IMR-90 (cell line): ENCODE measurements at places on chromosomes 1 and 21.

GRCh38 chr21:41207401-41208375 is 39.7 kb downstream of the BACE2 start:
- peak overlapping the region; percentile 52; the same call in 1 of the 2 replicates for H3K27ac ChIP-seq
- H3K36me3 ChIP-seq = no peaks in the 10 kb centered on the region
- no peak overlapping the region for H3K4me3 ChIP-seq
- no peaks in the 10 kb centered on the region for H3K27me3 ChIP-seq
- H3K4me1 ChIP-seq = peaks cover 6% of the 10 kb centered on the region; the same call in 1 of the 2 replicates
- peak; percentile 86 for DNase-seq

- no peak for DNase-seq
- 0 out of 2 replicates have a peak, but pooled peaks cover 2% of the 10 kb centered on the region for H3K27me3 ChIP-seq
- no peak overlapping the region for H3K27ac ChIP-seq
- no peak overlapping the region for H3K4me3 ChIP-seq
These were observed 15.0 kb upstream of the IL20 start for GRCh38 chr1:206850401-206850800.

DNA sequence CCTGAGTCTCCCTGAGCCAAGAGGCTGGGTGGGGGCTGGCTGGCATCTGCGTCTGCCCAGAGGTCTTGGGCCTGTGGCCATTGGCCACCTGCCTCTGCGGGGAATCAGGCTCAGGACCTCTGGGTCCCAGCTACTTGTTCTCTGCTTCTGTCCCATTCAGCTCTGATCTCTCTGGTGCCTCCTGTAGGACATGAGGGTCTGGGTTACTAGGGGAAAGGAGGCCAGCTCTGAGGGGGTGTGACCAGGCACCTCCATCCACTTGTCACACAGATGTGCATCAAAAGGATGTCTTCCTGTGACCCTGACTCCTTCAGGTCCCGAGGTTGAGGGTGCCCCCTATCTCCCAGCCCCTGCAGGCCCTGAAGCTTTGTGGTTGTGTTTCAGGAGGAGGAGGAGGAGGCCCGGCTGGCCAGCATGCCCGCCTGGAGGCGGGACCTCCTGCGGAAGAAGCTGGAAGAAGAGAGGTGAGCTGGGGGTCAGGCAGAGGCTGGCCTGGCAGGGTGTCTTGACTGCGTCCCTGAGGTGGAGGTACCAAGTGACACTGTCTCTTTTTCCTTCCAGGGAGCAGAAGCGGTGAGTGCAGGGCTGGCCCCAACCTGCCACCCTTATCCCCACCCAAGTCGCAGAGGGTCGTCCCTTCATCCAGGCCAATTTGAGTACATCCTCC is 9.0 kb downstream of the TNFRSF25 start:
- DNase-seq = no peak
- peaks cover 5% of the 10 kb centered on the region; the same call in 1 of the 2 replicates for H3K36me3 ChIP-seq
- H3K4me1 ChIP-seq = no peaks in the 10 kb centered on the region; the same call in 1 of the 2 replicates
- peaks cover 58% of the 10 kb centered on the region for H3K27me3 ChIP-seq

GRCh38 chr1:4614371-4615137 is 39.9 kb upstream of the AJAP1 start:
- H3K27ac ChIP-seq = no peak overlapping the region
- H3K4me3 ChIP-seq = no peak overlapping the region
- no peaks in the 10 kb centered on the region for H3K36me3 ChIP-seq

GRCh38 chr1:152907686-152908601 is at the start of gene IVL:
Gene IVL (plus strand): TSS chr1:152908546. CDS start chr1:152909798, 1,252 bp downstream.
- no peaks in the 10 kb centered on the region for H3K27me3 ChIP-seq
- no peak within 1 kb of the TSS for H3K4me3 ChIP-seq
- H3K4me1 ChIP-seq = no peaks in the 10 kb centered on the region
- DNase-seq = no peak
- H3K27ac ChIP-seq = no peak within 1 kb of the TSS
- no peaks in the 10 kb centered on the region for H3K36me3 ChIP-seq

- H3K36me3 ChIP-seq = no peaks in the 10 kb centered on the region
- no peaks in the 10 kb centered on the region for H3K4me1 ChIP-seq
- no peak overlapping the region for H3K4me3 ChIP-seq
- DNase-seq = peak; percentile 17
These were observed 382.5 kb downstream of the NEGR1 start for GRCh38 chr1:71899881-71900280.

DNA sequence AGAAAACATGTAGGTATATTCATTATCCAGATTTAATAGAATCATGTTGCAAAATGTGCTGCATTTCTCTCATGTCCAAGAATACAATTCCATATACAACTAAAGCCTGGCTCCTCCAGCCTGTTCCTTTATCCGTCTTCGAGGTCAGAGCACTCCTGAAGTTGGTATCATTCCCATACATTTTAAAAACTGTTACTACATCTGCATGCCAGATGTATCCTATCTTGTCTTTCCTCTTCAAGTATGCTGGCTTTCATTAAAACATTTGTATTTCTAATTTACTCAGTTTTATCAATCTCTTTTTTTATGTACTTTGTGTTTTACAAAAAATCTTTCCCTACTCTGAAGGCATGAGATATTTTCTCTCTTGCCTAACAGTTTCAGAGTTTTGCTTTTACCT is 536.6 kb upstream of the USP24 start:
- H3K4me1 ChIP-seq = peaks cover 4% of the 10 kb centered on the region
- no peaks in the 10 kb centered on the region for H3K27me3 ChIP-seq
- DNase-seq = peak; percentile 16
- no peak overlapping the region for H3K4me3 ChIP-seq
- H3K36me3 ChIP-seq = no peaks in the 10 kb centered on the region

GRCh38 chr1:19400192-19400611 is 85.1 kb downstream of the CAPZB start:
- peaks cover 46% of the 10 kb centered on the region for H3K4me1 ChIP-seq
- H3K27me3 ChIP-seq = no peaks in the 10 kb centered on the region
- no peak overlapping the region for H3K4me3 ChIP-seq
- no peak for DNase-seq
